LHCN-M2 (cell line): ENCODE measurements at places on chromosomes 12 and 14.

DNA sequence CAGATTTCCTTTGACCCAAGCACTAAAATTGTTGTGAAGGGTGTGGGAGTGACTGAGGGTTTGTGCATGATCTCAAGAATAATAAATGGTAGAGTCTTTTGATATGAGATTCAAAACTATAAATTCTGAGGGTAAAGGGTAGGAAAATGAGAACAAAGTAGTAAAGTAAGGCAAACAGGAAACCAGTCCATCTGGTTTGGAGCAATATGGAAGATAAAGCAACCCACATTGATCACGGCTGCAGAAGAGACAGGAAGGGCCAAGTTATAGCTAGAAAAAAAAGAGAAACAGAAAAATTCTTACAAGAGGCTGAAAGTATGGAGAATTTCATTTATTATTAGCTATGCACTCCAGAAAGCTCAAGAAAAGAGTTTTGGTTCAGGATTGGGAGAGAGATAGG lies 4.6 kb upstream of the SLCO1B3 start:
- no peak for DNase-seq

DNA sequence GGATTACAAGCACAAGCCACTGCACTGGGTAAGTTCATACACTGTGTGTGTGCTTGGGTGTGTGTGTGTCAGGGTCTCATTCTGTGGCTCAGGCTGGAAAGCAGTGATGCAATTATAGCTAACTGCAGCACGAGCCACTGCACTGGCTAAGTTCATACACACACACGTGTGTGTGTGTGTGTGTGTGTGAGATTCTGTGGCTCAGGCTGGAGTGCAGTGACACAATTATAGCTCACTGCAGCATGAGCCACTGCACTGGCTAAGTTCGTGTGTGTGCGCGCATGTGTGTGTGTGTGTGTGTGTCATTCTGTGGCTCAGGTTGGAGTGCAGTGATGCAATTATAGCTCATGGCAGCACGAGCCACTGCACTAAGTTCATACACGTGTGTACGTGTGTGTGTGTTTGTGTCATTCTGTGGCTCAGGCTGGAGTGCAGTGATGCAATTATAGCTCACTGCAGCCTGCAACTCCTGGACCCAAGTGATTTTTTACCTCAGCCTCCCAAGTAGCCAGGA lies 85.4 kb downstream of the HECTD1 start:
- peak; percentile 41 for DNase-seq

DNA sequence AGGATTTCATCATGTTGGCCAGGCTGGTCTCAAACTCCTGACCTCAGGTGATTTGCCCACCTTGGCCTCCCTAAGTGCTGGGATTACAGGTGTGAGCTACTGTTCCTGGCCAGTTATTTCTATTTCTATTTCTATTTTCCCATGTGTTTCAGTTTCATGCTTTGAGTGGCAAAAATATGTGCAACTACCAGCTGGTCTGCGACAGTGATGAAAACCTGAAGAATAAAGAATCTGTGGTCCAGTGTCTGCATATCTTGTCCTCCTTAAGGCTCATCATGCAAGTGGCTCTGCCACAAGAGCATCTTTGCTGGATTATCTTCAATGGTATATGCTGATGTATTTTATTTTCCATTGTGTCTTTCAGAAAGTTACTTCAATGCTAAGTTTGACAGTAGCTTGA lies 17.4 kb downstream of the CFAP54 start:
- DNase-seq: no peak

- no peak for DNase-seq
These were observed 193.6 kb upstream of the NUDT4 start for GRCh38 chr12:93183940-93184671.

DNA sequence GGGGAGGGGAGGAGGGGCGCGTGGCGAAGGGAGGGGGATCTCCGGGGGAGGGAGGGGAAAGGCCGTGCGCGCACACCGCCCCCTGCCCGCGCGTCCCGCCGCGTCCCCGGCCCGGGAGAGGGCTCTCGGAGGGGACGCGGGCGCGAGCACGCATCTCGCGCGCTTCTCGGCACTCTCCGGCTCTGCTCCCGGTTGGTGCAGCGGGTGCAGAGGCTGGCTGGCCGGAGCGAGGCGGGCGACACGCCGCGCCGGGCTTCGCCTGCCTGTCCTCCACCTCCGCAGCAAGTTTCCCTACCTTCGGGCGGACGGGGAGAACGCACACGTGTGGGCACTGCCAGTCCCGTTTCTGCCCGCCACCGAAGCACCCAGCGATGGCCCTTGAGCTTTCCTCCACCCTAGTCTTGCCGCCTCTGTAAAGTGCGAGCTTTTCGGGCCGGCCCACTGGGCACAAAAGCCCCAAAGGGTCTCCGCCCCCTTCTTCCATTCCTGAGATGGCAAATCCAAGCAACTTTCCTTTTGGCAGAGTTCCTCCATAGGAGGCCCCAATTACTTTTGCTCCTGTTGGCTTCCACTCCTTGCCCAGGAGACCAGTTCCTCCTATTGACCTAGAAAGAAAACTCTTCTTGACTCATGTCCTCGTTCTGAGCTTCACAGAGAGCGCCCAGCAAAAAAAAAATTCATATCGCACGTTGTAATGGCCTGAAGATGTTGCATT lies 363 bp upstream of the CSAD start:
- peak; percentile 81 for DNase-seq

DNA sequence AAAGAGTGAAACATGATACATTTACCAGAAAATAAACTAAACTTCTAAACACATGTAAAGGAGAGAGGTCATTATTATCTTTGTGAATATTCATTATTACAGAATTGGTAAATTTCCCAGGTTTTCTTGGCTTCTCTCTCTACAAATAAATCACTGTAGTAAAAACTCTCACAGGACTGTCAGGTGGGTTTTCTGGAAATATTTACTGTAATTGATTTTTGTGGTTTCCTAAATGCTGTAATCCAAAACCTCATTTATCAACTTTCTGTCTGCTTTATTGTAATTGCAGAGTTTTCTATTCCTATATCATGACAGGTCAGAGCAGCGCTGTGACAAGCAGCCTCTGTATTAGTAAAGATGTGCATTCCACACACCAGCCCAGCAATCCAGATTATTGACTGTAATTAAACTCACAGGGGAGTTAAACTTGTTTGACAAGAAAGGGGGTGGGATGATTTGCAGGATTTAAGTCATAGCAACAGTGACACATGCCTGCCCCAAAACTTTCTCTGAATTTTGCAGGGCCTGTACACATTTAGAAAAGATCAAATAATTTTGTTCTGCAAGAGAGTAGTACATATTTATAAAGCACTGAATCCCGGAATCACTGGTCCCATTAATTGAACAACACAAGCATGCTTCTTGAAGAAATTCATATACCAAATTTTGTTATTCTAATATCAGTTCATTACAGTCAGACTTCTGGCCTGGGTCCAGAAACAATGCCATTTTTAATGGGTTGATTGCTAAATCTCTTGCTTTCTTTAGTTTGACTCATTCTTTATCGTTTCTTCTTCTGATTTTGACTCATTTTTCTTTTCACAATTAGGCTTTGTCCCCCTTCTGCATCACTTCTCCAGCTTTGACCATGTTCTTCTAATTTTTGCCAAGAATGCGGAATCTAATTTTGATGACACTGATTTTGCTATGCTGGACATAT lies 42.2 kb downstream of the PTPRO start:
- DNase-seq: peak; percentile 13

DNA sequence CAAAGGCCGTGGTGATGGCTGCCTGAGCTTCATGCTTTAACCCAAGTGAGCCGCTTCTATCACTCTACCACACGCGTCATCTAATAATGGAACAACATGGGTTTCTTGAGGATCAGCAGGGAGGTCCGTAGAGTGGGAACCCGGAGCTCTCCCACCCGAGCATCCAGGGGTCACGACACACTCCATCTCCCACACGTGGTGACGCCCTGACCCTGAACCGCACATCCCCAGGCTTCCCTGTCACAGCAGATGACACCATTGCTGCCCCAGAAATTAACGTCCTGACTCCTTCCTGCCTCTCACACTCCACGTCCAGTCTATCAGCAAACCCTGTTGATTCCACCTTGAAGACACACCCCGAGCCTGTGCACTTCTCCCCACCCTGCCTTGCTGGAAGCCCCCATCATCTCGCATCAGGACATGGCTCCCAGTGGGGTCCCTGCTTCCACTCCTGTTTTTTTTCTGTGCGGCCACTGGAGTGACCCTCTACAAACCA lies 163.2 kb downstream of the PIWIL1 start:
- no peak for DNase-seq

GRCh38 chr14:61530896-61531295 lies 164.4 kb upstream of the HIF1A start:
- DNase-seq: no peak

- no peak for DNase-seq
These were observed 24.2 kb downstream of the SMUG1 start for GRCh38 chr12:54164387-54165145.

DNA sequence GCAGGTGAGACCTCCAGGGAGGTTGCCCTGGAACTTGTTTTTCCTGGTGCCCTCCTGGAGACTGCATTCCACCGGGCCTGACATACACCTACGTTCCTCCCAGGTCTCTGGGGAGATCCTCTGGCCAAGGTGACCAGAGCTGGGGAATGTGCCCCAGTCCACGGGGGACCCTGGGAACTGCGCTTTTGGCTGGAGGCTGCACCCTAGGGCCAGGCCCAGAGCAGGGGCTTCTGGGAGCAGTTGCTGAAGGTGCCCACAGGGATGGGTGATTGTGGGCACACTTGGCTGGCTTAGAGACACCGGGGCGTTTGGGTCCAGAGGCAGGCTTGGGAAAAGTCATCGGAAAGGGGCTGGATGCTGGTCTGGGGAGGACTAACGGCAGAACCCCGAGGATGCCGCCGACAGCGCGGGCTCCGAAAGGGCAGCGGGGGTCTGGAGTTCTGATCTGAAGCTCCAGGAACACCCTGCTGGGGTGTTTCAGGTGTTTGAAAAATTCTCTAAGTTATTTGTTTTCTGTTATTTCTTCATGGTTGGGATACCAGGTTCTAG lies 36.5 kb upstream of the TDRD9 start:
- DNase-seq: no peak

GRCh38 chr12:118065380-118065779 lies 4.4 kb upstream of the WSB2 start:
- DNase-seq: no peak

DNA sequence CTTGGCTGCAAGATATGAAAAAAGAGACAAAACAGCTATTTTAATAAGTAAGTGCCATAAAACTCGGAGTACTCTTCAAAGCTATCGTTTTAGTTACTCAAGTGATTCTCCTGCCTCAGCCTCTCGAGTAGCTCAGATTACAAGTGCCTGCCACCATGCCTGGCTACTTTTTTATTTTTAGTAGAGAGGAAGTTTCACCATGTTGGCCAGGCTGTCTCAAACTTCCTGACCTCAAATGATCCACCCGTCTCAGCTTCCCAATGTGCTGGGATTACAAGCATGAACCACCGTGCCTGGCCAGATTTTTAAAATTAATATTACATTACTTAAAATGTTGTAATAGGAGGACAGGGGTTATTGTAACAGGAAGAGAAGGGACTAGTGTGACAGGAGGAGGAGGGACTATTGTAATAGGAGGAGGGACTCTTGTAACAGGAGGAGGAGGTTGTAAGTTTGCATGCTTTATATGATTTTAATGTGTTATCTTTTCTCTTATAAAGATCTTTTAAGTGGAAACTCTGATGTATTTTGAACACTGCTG lies 61.3 kb downstream of the KITLG start:
- no peak for DNase-seq

GRCh38 chr12:89786177-89786810 lies 77.7 kb upstream of the ATP2B1 start:
- DNase-seq: no peak

GRCh38 chr12:107736914-107737313 lies 24.0 kb downstream of the PRDM4 start:
- DNase-seq: no peak

- no peak for DNase-seq
These were observed 8.3 kb downstream of the TNFAIP2 start for GRCh38 chr14:103131580-103131979.

GRCh38 chr12:32718926-32719325 lies 36.8 kb downstream of the YARS2 start:
- no peak for DNase-seq

- DNase-seq: peak; percentile 66
These were observed 17.0 kb downstream of the VCPKMT start for GRCh38 chr14:50099335-50099734.

GRCh38 chr12:112595410-112595809 lies 176.7 kb downstream of the PTPN11 start:
- no peak for DNase-seq

DNA sequence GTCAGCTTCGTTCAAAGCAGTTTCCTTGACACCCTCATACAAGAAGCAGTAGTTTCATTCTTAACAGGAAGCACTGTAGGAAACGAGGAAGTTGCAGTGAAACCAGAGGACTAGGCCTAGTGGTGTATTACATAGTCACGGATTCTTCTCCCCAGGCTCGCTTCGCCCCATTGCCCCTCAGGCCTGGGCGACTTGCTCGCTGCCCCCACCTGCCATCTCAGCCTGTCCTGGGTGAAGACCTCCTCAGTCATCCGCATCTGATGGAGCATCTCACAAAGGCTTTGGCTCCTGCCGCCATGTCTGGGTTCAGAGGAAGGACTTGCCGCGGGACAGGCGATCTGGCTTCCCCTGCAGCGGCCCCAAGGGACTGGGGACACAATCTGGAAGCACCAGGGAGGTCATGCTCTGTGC lies 93.5 kb downstream of the LMNTD1 start:
- DNase-seq: no peak
